Stimulated activated CD4-positive, alpha-beta T cell treated with anti-CD3 and anti-CD28 coated beads, Interleukin-1b, Interleukin-23, amount 100 ng/mL, for 1 hour (primary cell): ENCODE measurements at places on chromosomes 1 and 21.

DNA sequence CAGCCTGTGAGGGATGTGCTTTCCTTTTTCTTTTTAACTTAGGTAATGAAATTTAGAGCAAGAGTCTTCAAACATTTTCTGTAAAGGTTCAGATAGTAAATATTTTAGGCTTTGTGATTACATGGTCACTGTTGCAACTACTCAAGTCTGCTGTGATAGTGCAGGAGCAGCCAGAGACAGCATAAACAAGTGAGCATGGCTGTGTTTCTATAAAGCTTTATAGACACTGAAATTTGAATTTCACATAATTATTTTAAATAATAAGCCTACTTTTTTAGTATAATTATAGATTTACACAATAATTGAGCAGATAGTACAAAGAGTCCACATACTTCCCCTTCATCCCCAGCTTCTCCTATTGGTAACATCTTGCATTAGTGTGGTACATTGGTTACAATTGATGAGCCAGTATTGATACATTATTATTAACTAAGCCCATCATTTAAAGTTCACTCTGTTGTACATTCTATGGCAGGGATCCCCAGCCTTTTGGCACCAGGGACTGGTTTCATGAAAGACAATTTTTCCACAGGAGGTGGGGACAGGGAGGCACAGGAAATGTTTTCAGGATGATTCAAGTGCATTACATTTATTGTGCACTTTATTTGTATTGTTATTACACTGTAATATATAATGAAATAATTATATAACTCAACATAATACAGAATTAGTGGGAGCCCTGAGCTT is 3.0 kb downstream of the ATF6 start:
- no peak for DNase-seq

- no peak for DNase-seq
Measured at GRCh38 chr1:210500831-210501230, 172.1 kb downstream of the HHAT start.

- no peak for DNase-seq
Measured at GRCh38 chr1:97186381-97186780, 464.8 kb downstream of the PTBP2 start.

- DNase-seq = no peak
Measured at GRCh38 chr1:171081763-171082201, 8.9 kb upstream of the FMO3 start.

DNA sequence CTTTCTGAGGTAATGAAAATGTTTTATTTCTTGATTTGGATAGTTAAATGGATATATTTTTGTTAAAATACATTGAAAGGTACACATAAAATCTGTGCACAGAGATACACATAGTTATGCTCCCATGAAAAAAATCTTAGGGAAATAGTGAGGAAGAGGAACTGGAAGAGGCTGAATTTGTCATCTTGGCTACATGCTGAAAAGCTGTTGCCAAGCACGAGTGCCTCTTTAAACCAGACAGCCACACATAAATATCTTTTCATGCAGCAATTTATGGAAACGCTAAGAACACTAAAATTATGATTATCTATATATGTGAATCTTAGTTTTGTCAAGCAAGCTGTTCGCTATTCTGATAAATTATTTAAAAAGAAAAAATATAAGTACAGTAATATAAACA is 12.8 kb upstream of the ADAR start:
- no peak for DNase-seq

GRCh38 chr1:246931549-246932365 is at the start of gene AHCTF1:
Gene AHCTF1, minus strand, starts transcription at chr1:246931948. Its CDS starts 13,578 bp downstream, at chr1:246918370.
- peak; percentile 82 for DNase-seq

DNA sequence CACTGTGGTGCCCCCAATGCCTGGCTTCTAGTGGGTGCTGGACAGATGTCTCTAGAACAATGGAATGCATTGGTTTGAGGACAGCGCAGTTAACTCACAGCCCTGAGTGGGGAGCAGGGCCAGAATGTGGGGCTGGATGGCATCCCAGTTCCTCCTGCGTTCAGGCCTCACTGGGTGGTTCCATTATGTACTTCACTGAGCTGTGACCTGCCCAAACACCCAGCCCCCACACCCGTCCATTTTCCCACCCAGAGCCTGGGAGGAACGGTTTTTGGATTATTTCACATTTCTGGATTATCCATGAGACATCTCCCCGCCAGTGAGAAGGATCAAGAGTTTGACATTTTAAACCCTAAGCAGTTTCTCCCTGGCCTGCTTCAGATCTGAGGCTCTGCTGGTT is 55.3 kb upstream of the WASF2 start:
- DNase-seq = no peak

GRCh38 chr1:224632921-224633321 is 16.8 kb downstream of the CNIH3 start:
- no peak for DNase-seq

DNA sequence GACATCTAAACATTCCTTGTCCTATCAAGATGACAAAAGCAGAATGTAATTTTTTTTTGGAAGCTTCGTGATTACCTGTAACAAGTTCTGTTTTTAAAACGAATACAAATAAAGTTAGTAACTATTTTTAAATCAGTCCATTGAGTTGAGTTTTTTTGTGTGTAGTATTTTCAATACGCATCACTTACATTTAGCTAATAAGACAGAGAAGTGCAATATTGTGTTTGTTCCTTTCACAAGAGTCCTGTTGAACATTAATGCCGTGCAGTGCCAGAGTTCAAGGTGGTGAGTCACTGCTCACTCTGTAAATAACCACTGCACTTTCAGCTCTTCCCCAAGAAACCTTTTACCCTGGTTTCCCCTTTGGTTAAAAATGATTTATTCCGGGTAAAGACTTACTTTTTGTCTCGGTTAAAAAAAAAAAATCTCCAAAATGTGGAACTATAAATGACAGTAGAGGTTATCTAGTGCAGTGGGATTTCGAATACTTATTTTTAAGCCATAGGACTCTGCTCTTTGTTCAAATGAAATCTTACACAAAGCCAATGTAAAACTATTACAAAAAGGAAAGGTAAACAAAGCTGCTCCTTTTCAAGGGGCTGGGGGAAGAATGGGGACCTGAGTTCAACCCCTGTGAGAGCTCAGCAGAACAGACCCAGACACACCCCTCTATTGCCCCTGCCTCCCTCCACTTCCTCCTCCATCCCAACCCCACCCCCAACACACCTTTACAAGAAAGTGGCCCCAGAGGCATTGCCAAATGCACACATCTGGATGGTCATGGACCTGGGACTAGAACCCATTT is 14.8 kb upstream of the NCMAP start:
- DNase-seq = no peak

GRCh38 chr1:247295274-247295684 is 36.4 kb downstream of the ZNF496 start:
- DNase-seq = no peak

GRCh38 chr1:47562799-47563198 is 125.0 kb downstream of the FOXD2 start:
- DNase-seq = no peak

- DNase-seq = no peak
Measured at GRCh38 chr1:85240174-85240601, 19.3 kb downstream of the C1orf52 start.

GRCh38 chr1:147504801-147505311 is 36.4 kb upstream of the BCL9 start:
- no peak for DNase-seq

GRCh38 chr1:209929751-209930150 is 8.3 kb upstream of the SYT14 start:
- no peak for DNase-seq

DNA sequence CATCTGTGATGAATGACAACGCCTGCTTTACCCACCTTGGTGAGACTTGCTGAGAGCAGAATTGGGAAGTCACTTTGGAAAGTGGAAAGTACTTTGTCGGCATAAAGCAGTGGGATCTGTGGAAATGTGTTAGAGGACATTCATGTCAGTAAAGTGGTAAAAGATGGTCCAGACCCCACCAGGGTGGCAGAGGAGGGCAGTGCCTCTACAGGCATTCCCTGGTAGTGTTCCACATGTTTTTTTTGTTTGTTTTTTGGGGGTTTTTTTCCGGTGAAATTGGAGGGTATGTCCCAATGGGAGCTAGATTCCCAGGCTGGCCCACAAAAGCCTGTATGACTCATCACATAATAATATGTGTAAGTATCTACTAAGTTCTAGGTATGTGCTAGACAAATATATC is 80.6 kb downstream of the ELAVL4 start:
- DNase-seq = no peak

- no peak for DNase-seq
Measured at GRCh38 chr1:44328671-44329416, 26.2 kb downstream of the ERI3 start.

DNA sequence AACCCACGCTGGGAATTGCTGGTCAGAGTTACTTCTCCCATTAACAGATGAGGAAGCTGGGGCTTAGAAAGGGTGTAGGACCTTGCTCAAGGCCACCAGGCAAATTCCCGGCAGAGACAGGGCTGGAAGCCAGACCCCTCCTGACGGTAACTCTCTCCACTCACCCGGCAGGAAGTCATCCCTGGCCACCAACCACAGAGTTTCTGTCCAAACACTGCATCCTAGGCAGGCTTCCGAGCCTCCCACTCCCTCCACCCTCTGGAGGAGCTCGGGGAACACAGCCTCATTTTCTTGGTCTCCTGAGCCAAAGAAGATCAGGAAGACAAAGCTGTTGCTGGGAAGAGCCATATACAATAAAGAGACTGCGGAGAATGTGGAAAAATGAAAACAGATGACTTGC is 25.0 kb upstream of the ZNF436 start:
- no peak for DNase-seq

- DNase-seq = no peak
Measured at GRCh38 chr1:212722270-212722957, 22.8 kb upstream of the BATF3 start.

DNA sequence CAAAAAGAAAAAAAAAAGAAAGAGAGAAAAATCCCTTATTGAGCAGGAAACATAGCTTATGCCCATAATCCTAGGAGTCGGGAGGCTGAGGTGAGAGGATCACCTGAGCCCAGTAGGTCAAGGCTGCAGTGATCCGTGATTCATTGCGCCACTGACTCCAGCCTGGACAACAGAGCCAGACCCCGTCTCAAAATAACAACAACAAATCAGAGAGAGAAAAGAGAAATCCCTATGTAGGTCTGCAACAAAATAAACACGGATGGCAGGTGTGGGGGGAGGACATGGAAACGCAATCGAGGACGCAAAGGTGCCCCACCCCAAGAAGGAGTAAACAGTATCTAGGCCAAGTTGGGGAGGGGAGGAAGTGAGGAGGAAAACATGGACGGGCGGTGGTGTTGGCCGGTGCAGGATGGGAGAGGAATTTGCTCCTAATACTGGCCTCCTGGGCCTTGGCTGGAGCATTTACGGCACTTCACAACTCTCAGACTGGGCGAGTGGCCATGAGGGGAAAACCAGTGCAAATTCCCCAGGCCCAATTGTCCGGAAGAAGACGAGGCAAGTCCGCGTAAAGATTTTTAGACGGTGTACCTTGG is 609 bp upstream of the CHTOP start:
- no peak for DNase-seq

- no peak for DNase-seq
Measured at GRCh38 chr1:61732726-61733125, 7.8 kb upstream of the TM2D1 start.

DNA sequence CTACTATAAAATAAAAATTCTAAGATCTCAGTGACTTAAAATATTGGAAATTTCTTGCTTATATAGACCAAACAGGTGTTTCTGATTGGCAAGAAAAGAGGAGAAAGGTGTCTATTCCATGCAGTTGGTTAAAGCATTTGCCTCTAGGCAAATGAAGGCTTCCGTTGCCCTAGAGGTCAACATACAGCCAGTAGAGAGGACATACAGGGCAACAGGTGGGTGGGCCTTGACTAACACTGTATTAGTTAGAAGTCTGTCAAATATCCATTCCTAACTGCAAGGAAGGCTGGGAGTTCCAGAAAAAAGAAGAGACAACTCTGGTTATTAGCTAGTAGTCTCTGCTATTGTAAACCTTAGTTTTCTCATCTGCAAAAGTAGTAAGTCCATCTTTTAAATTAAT is 43.0 kb downstream of the TNFSF4 start:
- DNase-seq = no peak

GRCh38 chr21:43924421-43925095 is 59.5 kb downstream of the AGPAT3 start:
- DNase-seq = no peak

DNA sequence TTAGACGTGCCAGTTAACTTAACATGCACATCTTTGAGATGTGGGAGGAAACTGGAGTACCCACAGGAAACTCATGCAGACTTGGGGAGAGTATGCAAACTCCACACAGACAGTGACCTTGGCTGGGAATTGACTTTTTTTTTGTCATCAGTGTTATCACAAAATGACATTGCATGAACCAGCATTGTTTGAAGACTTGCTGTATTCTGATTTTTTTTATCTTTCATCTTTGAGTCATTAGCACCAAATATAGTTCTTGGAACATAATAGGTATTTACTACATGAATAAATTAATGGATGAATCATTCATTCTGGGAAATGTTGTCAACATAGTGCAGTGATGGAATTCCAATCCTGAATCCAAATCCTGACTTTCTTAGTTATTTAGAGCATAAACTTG is 77.0 kb downstream of the ATF6 start:
- DNase-seq = no peak

GRCh38 chr1:113072141-113072756 is 749 bp upstream of the LRIG2 start:
- DNase-seq = no peak

GRCh38 chr1:230382001-230382491 is 44.1 kb downstream of the PGBD5 start:
- no peak for DNase-seq

- DNase-seq = no peak
Measured at GRCh38 chr1:169144941-169145626, 38.6 kb downstream of the ATP1B1 start.

GRCh38 chr1:18794051-18794450 is 65.4 kb downstream of the TAS1R2 start:
- no peak for DNase-seq

GRCh38 chr1:159296706-159297375 is 5.3 kb upstream of the FCER1A start:
- no peak for DNase-seq

- no peak for DNase-seq
Measured at GRCh38 chr1:218058730-218059129, 226.4 kb upstream of the RRP15 start.

DNA sequence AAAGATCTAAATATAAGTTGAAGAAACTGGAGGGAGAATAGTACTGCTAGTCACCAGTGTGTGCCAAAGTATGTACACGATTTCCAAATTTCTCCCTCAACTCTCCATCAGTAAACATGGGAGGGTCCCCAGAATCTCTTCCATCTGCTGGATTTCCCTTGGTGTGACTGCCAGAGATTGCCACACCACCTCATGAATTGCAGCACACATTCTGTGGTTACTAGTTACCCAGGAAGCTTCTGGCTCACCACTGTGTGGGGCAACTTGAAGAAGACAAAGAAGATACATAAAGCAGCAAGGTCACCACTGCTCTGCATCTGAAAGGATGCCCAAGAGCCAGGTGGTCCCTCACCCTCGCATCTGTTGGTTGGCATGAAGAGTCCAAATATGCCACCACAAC is 191.7 kb upstream of the ESRRG start:
- DNase-seq = no peak
